ENCODE measurements at places on chromosomes 2 and 18.

DNA sequence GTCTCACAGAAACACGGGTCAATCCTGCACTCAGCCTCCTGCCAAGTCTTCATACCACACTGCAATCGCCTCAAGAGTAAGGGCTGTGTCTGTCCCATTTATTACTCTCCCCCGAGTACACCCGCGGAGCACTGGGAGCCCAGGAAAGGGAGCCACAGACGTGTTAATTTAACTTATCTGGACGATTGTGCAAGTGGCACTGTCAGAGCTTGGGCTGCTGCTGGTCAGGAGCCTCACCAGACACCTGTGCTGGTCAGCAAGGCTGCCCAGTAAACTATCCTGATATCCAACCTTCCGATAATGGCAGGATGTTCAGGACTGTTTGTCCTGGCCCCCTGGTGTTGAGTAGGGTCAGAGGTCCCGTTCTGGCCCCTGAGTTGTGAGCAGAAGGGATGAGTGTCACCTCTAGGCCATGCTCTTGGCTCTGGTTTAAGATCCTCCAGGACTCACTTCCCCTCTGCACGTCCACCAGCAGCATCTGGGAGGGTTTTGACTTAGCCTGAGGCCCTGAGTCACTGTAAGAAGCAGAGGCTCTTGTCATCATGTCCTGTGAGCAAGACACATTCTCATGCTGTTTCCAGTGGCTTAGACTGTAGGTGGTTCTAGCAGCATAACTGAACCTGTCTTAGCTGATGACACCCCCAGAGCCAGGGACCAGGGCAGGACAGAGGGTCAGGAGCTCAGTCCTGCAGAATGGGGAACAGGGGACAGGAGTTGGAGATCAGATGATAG is 82.5 kb upstream of the ARL4C start:
- no peak for DNase-seq

DNA sequence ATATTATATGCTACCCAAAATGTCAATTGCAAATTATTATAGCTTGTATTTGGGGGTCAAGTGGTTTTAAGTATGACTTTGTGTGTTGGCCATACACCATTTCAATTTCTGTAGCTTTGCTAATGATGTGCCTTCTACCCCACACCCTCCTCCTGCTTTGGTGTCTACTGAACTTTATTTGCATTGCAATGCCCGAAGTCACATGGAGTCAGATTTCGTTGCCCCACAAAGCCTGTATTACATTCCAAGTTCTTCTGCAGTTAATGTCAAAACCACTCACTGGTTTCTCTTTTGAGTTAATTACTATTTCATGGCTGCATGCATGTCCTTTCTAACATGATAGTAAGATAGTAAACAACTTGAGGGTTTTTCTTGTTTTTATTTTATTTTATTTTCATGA is 528.9 kb downstream of the RIT2 start:
- no peak for DNase-seq

GRCh38 chr2:8481463-8482009 is 200.3 kb upstream of the ID2 start:
- DNase-seq, result no peak

- no peak for DNase-seq
These were observed 1355.1 kb upstream of the CRIM1 start for GRCh38 chr2:35000453-35000852.

GRCh38 chr2:138213084-138213483 is 248.8 kb downstream of the HNMT start:
- no peak for DNase-seq

DNA sequence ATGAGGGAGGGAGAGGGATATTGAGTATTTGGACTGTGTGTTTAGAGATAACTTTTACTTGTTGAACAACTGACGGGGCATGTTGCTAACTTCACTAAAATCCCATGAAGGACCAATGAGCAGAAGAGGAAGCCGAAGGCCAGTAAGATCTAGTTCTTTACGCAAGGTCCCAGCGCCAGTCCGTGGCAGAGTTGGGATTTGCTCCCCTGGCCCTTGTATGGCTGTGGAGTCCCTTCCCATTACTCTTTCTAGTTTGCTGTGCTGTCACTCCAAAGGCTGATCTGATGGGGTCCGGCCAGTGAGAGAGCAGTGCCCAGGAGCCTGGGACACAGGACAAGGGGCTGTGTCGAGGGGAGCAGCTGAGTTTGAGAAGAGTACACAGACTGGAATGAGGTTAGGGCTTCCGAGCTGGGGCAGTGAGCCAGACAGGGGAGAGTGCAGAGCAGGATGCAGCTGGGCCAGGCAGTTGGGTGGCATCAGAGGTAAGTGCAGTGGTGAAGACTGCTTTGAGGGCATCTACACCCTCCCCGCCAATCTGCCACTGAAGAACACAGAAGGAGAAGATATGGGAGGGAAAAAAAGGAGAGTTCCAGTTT is 692.9 kb upstream of the HS6ST1 start:
- DNase-seq, result no peak

- DNase-seq, result no peak
These were observed 43.3 kb downstream of the OSBPL6 start for GRCh38 chr2:178237488-178238153.

DNA sequence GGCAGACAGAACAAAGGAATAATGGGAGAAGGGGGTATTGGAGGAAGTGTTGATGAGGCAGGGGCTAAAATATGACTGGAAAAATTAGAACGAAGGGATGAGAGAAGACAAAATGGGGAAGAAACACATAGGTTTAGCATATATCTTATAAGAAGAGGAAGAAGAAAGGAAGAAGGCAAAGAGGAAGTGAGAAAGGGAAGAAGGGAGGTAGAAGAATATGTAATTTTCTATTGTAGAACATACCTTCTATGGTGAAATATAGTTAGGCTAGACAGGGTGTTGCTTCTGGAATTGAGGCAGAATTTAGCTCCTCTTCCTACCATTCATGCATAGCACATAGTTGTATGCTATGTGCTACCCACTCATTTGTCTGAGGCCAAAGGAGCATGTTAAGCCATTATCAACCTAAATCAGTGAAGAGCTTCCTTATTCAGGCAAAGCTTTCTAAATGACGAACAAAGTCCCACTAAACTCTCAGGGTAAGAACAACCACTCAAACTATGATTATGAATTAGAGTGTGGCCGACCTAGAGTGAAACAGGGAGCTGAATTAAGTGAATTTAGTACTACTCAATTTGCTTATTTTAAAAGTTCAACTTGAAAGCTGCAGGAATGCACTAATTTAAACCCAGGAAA is 180.9 kb upstream of the GALNT5 start:
- DNase-seq, result no peak

GRCh38 chr2:233807966-233808935 is 30.1 kb downstream of the MROH2A start:
- DNase-seq, result no peak

DNA sequence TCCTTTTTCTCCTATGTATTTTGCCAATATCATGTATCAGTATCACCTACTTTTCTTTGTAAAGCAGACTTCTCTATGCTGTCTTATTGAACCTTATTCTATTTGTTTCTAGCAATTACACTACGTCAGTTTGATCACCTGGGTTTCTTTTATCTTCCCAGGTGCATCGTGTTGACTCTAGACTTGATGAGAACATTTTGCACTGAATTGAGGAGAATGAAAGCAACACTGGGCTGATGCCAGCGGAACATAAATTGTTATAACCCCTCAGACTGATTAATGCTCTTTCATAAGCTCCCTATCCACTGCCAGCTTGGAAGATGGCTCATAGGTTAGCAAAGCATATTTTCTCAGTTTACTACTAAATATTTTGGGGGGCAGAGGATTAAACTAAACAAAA is 140.6 kb downstream of the EPHA4 start:
- DNase-seq, result no peak

DNA sequence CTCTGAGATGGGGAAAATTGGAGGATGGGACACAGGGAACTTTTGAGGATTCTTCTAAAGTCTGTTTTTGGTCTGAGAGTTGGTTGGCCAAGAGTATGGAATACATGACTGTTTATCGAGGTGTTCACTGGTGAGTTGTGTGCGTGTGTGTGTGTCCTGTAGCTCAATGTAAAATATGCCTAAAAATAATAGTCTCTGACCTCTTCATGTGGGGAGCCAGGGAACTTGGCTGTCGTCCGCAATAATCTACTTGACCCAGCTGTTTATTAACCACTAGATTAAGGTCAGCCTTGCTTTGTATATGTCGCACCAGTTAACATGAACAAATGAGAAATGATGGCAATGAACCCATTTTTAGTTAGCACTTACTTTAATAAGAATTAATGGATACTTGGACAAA is 177.5 kb upstream of the TPO start:
- no peak for DNase-seq

GRCh38 chr2:38474715-38475566 is 97.9 kb upstream of the ATL2 start:
- DNase-seq, result no peak

GRCh38 chr2:215850380-215850779 is 163.0 kb downstream of the MREG start:
- no peak for DNase-seq

GRCh38 chr2:231367178-231367577 is 28.3 kb upstream of the B3GNT7 start:
- no peak for DNase-seq

DNA sequence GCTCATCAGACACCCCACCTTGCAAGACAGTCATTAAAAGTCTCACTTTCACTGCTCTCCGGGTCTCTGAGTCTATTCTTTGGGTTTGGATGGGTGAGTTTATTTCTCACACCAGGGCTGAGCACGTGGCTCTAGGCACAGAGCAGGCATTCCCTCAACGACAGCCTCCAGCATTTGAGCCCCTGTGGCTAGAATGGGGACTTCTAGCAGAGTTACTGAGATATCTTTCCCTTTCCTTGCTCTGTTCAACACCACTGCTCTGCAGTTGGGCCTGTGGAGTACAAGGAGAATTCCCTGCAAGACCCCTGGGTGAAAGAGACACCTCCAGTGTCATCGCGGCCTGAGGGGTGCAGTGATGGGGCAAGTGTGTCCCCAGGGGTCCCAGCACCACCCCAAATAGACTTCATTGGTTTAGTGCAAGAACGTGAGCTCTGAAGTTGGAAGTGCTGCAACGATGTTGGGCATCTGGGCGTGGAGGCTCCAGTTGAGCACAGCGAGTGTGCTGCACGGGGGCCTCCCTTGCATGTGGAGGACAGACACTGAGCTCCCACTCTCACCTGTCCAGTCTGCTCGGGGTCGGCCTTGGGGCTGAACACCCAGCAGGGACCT is 184.1 kb upstream of the HS6ST1 start:
- DNase-seq, result no peak

DNA sequence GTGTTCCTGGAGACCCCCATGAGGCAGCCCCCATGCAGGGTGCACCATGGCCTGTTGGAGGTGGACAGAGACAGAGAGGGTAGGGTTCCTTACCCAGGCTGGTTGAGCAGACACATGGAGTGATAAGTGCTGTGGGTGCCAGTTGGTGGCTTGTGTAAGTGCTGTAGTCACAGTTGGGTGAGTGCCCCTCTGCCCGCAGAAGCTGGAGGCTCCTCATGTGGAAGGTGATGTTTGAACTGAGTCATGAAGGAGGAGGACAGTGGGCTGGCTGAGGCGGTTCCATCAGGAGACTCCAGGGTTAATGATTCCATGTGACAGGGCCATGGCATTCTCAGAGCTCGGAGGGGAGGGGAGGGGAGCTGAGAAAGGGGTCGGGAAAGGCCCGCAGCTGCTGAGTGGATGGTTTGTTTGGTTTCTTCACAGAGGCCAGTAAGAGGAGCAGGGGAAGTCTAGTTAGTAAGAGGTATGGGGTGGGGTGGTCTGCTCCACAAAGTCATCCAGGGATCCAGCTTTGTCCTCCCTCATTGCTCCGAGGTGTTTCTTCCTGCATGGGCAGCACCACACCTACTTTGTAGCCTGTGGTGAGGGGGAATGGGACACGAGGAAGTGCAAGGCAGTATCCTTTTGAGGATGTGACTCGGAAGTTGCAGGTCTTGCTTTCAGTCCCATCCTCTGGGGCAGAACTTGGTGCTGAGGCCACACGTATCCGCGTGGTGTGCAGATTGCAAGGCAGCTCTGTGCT is 13.6 kb downstream of the IMPA2 start:
- no peak for DNase-seq

Data from HFF-Myc (cell line).